Osteoblast (primary cell): ENCODE measurements at places on chromosomes 6 and 20. TPM values are rescaled to one million over a fixed set of nuclear protein-coding genes. Genes with fewer than 3 reads are reported as not detected.

The PHACTR1 gene
- total RNA-seq: 0.36 and 1.2 TPM in 2 replicates

The TRIM15 gene
- not detected in 2 replicates for total RNA-seq

The NPBWR2 gene
- not detected in 2 replicates for total RNA-seq

The C20orf202 gene
- under 0.01 TPM in 1 of 2 replicates, not detected in the other for total RNA-seq

The MLIP gene
- total RNA-seq: 0.29 and 0.36 TPM in 2 replicates

The PGBD1 gene
- 6.2 and 8.0 TPM in 2 replicates for total RNA-seq

The DEF6 gene
- 0.29 and 0.72 TPM in 2 replicates for total RNA-seq

The HBS1L gene
- 86.9 and 94.8 TPM in 2 replicates for total RNA-seq

The ESR1 gene
- 2.4 and 3.3 TPM in 2 replicates for total RNA-seq

The SLC22A2 gene
- under 0.01 TPM in 2 replicates for total RNA-seq

The RGS17 gene
- total RNA-seq: 1.4 and 1.8 TPM in 2 replicates

The GJA1 gene
- total RNA-seq: 1,360 and 1,632 TPM in 2 replicates

The GGT7 gene
- 10.0 and 12.7 TPM in 2 replicates for total RNA-seq

The MYL9 gene
- 135 and 141 TPM in 2 replicates for total RNA-seq

The CST2 gene
- total RNA-seq: not detected in 2 replicates

The COQ3 gene
- total RNA-seq: 2.5 and 3.5 TPM in 2 replicates

The BACH2 gene
- 3.6 and 4.4 TPM in 2 replicates for total RNA-seq

The COL9A3 gene
- total RNA-seq: not detected in 2 replicates

The SLC32A1 gene
- total RNA-seq: not detected in 2 replicates

The CST9L gene
- total RNA-seq: not detected in 2 replicates

The CAGE1 gene
- under 0.01 TPM in 2 replicates for total RNA-seq

The TBP gene
- 11.9 and 15.0 TPM in 2 replicates for total RNA-seq
